Astrocyte of the spinal cord (primary cell): ENCODE measurements at places on chromosomes 12 and 14.

DNA sequence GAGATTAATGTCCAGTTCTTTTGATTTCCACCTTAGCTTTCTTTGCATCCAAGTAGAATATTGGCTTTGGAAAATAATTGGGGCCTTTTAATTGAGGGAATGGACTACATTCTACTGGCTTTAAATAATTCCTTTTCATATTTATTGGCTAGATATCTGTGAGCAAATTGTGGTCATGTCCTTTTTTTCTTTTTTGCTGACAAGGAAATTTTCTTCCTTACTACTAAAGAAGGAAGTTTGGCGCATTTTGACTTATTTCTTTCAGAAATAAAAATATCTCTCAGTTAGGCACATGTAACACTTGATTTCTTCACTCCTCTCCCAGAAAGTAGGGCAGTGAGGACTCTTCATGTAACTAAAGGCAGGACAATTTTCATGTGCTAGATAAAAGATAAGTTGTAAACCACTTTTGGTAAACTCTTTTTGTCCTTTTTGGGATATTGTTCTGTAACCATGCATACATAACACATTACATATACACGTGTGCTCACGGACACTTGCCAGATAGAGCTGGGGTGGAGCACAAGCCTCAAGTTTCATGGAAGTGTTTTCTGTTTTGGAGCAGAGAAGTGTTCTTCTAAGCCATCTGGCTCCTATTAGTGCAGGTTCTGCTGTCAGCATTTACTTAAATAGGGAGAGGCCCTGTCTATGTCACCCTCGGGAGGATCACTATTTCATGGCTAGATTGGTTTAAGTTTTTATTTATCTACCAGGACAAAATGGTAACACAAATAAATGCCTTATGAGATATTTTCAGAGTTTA, 85.1 kb upstream of the LRIG3 start:
- DNase-seq: peak; percentile 38

DNA sequence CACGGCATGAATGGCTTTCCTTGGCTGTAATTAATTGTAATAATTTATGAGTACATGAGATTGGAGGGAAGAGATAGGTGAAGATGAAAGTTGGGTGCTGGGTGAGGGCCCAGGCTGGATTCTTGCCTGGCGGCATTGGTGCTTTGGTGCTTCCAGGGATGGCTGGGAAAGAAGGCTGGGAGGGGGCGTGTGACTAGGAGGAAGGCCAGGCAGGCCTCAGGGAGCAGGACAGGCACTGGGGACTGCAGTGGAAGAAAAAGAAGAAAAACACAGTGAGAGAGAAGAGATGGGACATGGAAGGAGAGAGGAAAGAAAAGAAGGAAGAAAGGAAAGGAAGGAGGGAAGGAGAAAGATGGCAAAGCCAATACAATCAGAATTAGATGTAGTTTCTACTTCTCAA, 3.7 kb downstream of the HOXC9 start:
- DNase-seq: no peak

DNA sequence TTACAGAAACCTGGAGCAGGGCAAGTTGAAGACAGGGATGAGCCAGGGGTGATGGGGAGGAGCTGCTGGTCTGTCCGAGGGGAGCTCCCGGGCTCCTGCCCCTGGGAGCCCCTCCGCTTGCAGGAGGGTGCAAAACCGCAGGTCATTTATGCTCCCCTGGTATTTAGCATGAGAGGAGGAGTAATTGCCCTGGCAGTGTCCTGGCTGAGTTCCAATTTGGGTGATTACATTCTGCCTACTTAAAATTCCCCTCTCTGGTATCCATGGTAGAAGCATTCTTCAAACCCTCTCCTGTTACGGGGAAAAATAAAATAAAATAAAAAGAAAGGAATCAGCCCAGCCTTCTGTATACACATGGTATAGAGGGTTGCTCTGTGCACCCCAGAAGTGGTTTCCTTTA, 61.7 kb upstream of the VRK1 start:
- no peak for DNase-seq

DNA sequence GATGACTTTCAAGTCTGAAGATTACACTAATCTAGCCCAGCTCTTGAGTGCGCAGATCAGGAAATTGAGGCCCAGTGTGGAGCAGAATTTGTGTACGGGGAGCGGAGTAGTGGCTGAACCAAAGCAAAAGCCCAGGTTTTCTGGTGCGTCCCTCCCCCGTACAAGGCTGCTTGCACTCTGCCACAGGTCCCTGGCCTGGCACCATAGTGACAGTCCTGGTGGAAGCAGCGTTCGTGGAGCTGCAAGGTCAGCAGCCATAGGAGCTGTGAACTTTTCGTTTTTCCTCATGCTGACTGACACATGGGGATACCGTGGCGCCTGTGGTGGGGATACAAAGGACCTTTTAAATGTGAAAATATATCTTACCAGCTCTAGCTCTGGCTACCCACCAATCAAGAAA, 1.7 kb downstream of the EVL start:
- DNase-seq: no peak

DNA sequence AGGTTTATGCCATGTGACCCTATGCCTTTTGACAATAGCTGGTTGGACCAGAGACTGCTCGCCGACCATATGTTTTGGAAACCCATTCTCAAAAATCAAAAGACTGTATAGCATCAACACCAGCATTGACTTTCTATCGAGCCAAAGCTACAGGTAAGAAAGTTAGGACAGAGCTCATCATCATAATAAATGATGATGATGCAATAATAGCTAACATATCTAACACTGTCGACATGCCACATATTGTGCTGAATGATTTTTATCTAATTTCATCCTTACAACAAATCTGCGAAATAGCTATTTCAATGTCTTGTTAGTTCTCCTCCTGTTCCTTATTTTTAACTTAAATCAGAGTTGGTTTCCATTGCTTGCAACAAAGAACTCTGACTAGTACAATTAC, 102.9 kb downstream of the EGLN3 start:
- no peak for DNase-seq

DNA sequence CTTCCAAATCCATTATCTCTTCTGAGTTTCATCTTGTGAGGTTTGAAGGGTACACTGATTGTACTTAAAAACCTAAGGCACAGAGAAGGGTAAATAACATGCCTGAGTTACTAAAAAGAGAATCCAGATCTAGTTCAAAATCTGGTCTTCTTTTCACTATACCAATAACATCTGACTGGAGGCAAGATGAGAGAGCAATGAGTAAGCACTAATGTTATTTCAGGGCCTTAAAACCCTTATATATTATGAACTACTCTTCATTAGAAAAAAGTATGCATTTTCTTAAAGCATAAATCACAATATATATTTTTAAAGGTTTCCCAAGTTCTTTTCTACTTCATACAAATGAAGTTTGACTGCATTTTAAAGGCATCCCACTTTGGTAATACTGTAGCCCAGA, 60.2 kb downstream of the GXYLT1 start:
- no peak for DNase-seq

- no peak for DNase-seq
These were observed 37.6 kb downstream of the ACADS start for GRCh38 chr12:120763250-120763649.

GRCh38 chr12:71071536-71072097, 86.2 kb downstream of the TSPAN8 start:
- DNase-seq: no peak

- DNase-seq: no peak
These were observed 205.2 kb upstream of the EEA1 start for GRCh38 chr12:93134175-93134890.

DNA sequence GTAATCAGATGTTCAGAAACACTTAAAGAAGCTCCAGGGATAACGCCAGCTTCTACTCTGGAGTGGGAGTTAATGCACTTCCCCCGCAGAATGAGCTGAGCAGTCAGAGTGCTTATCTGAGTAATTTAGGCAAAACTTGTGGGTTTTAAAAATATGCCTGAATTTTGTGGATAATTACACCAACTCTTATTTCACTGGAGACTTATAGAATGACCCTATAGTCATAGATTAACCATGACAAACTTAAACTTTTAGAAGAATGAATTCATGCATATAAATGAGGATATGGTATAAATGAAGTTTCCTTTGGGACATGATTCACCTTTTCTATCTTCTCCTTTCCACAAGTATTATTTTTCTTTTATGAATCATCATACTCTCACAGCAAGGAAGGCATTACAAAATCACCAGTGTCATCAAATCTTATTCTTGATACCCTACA, 241.1 kb upstream of the FBXO33 start:
- peak; percentile 72 for DNase-seq

DNA sequence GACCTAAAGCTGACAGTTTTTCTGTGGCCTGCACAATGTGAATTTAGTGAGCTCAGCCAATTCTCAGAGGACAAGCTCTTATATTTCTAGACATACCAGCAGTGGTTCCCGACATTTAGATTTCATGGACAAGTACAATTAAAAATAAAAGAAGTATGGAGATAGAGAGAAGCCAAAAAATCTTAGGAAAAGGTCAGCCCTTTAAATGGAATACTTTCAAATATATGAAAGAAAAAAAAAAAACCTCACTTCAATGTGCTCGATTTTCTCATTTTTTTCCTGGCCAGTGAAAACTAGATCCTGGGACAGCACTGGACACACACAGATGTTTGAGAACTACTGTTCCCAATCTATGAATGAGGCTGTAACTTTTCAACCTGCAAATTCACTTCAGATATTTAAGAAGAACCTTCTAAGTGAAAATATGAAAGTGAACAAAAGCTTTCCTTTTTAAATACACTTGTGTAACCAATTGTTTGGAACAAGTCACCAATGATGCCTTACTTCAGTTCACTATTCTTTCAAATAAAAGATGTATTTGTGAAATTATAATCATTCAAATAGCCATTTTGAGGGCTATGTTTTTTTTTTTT, 109.4 kb downstream of the SLC38A1 start:
- no peak for DNase-seq

DNA sequence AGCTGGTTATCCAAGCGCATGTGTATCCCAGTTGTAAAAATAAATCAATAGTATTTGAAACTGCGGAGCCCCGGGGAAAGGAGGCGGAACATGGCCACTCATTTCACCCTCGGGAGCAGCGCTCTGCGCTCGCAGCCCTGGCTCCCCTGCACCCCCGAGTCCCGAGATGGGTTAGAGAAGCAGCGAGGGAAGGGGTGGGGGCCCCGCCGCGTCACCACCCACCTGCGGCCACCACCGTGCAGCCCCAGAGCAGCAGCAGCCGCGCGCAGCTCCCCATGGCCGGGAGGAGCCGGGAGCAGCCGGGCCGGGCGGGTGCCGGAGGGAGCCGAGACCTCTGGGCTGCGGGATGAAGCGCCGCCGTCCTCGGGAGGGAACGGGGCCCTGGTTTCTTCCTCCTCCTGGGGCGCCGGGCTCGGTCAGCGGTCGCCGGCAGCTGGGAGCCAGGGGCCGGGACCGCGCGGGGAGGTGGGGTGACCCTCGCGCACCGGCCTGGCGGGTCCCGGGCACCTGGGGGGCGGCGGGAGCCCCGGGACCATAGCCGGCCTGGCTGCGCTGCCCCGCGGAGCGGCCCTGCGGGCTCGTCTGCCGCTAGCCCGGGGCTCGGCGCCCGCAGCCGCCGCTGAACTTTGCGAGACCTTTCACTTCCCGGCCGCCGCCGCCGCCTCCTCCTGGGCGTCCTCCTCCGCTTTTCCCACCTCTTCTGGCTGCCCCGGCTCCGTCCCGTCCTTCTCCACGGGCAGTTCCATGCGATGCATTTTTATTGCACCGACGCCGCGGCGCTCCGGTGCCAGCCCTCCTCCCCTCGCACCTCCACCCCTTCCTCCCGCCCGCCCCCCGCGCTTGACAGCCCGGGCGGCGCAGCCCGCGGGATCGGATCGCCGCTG, at the start of gene NTN4:
NTN4 (minus strand) TSS at position 732 of the 884 bp plus-strand sequence; CDS start at position 277, 455 bp downstream.
- DNase-seq: peak; percentile 41

GRCh38 chr12:120066341-120066740, 50.2 kb downstream of the RAB35 start:
- no peak for DNase-seq

- peak; percentile 98 for DNase-seq
These were observed at the start of gene YARS2 for GRCh38 chr12:32755654-32756475. TSS of gene YARS2 (minus strand) at chr12:32755897. CDS start at chr12:32755874, 23 bp downstream.

DNA sequence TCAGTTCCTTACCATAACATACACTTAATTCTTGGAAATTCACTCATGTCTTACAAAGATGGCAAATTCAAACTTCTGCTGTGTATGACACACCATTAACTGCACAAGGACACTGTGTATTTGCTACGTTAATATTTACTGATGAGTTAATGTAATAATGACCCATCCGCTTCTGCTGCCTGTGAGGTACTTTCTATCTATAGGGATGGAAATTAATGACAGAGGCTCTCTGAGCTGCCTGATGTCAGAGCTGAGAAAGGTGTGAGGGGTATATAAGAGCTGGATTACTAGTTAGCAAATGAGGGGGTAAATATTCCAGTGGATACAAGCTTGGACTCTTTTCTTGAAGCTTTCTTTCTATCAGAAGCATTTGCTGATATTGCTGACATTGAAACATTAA, at the start of gene IAPP:
IAPP (plus strand) TSS at position 301 of the 400 bp plus-strand sequence. CDS start 450 bp downstream, outside the sequence.
- DNase-seq: no peak

DNA sequence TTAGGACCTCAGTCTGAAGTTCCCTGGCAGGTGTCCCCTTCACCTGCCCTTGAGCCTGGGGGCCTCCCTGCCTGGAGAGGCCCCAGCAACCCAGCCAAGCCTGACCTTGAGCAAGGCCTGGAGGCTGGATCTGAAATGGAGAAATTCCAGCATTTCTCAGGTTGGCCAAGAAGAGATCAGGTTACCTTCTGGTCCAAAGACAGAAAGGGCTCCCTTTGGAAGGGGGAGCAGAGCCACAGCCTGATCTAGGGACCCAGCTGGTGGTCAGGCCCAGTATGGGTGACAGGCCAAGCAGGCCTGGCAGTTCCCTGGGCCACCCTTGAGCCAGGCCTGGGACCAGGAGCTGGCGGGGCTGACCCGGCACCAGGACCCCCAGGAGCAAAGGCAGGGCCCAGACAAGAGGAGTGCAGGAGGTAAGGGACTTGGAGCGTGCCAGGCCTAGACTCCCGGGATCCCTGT, 82.8 kb downstream of the TNFAIP2 start:
- no peak for DNase-seq

DNA sequence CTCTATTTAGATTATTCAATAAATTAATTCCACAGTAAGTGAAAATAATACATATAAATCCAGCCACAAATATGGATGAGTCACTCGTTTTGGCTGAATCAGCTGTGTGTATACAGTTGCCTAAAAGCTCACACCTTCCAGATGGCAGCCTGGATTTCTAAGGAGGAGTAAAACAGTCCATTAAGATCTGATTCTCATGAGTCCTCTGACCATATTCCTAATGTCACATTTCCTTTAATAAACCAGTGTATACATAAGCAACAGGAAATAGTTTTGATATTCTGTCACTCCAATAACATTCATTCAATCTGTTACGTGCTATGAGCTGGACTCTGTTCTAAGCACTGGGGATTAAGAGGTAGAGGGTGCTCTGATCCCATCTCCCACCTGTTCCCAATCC, 21.8 kb downstream of the MDM1 start:
- DNase-seq: peak; percentile 76

GRCh38 chr12:102966200-102966863, 8.9 kb downstream of the ASCL1 start:
- no peak for DNase-seq

- no peak for DNase-seq
These were observed 85.9 kb downstream of the FBXW8 start for GRCh38 chr12:116996621-116997020.

- peak; percentile 99 for DNase-seq
These were observed 10.5 kb upstream of the SLC38A2 start for GRCh38 chr12:46382964-46383653.
